ENCODE measurements at places on chromosomes 5 and 9. TPM values are rescaled to one million over a fixed set of nuclear protein-coding genes. Genes with fewer than 3 reads are reported as not detected.

DNA sequence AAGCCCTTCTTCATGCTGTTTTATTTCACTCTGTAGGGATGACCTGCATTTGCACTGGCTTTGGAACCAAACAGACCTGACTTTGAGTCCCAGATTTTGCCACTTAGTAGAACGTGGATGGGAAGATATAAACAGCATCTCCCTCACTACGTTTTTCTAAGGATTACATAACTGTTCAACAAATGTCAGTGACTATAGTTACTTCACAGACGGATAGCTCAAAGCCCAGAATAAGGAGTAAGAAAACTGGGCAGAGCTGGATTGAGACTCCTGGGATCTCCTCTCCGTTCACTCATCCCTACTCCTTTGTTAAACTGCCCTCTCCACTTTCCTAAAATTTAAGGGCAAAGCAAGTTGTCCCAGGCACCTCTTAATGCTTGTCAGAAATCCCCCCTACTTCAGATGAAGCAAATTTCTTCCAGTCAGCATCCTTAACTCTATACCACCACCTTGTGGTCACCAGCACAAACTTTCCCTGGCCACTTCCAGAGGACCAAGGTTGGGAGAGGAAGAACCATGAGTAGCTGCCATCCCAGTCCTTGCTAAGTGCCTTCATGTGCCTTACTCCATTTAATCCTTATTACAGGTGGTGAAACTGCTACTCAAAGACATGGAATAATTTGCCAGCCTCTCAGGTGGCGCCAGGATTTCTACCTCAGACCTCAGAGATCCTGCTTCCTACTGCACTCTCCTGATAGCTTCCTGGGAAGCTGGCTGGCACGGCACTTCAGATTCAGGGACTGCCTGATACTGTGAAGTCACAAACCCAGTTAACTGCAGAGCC lies 38.4 kb downstream of the EGR1 start:
- DNase-seq, result peak; percentile 53

DNA sequence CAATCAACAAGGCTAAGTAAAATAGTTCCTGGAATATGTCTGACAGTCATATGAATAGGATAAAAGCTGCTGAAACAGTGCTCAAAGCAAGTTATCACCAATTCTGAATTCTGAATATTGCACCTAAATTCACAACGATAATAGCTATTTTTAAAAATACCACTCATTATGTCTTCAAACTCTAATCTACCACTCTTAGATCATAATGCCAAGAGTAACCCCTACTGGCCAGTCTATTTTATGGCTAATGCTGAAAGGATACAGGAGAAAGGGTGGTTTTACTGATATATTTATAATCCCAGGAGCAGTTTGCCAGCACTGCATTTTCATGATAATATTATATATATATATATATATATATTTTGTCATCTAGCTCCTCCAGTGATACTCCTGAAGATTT lies 232.8 kb downstream of the PDE4D start:
- DNase-seq, result peak; percentile 68

PSAT1 gene
- 0.27 TPM for total RNA-seq

- DNase-seq, result no peak
Measured at GRCh38 chr5:142592365-142592764, 93.5 kb downstream of the FGF1 start.

- DNase-seq, result no peak
Measured at GRCh38 chr5:92041911-92042660, 659.0 kb upstream of the ARRDC3 start.

DNA sequence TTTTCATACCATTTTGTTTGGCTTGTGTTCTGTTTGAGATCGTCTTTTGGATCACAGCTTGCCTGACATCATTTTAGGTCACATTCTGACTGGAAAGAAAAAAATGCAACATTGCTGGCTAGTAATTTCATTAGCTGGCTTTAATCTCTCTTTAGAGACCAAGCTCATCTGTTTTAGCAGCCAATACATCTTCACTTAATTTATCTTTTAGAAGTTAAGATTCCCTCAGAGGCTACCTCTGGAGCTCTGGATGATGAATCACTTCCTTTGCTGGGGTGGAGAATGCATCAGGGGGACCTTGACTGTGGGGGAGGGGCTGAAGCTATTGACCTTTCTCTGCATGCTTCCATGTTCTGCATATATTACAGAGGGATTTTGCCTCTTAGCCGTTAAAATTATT lies 181.5 kb upstream of the OTULINL start:
- DNase-seq, result no peak

- DNase-seq, result no peak
Measured at GRCh38 chr9:34227445-34227844, 48.6 kb downstream of the UBAP1 start.

GRCh38 chr5:98503616-98504015 lies 269.8 kb upstream of the RGMB start:
- no peak for DNase-seq

DNA sequence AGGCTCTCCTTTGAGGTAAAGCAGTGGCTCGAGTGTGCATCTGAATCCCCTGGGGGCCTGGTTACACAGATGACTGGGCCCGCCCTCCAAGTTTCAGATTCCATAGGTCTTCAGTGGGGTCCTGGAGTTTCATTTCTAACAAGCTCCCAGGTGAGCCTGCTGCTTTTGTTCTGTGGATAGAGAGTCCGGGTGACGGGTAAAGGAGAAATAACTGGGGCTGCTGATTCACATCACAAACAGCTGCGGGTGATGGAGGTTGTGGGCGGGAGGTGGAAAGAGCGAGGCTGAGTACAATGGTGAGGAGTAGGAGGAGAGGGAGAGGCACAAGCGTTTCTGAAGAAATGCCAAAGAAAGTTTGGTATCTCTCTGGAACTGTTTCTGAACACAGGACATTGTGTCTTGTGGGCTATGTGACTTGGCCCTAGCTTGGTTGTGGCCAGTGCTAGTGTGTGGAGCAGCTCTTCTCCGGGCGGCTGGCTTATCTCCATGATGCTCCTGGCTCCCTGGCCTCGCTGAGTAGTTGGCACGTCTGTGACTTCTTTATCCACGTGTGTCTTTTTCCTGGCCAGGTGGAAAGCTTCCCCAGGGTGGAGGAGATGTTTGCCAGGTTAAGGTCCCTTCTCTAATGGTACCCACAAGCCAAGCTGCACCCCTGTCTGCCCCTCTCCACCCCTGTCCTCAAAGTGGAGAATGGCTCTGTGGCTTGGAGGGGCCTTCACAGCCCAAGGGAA lies 61.7 kb downstream of the HSPA4 start:
- DNase-seq, result no peak

GRCh38 chr5:59218424-59219045 lies 635.7 kb downstream of the RAB3C start:
- DNase-seq, result peak; percentile 4
